ENCODE measurements at places on chromosomes 12 and 14.

DNA sequence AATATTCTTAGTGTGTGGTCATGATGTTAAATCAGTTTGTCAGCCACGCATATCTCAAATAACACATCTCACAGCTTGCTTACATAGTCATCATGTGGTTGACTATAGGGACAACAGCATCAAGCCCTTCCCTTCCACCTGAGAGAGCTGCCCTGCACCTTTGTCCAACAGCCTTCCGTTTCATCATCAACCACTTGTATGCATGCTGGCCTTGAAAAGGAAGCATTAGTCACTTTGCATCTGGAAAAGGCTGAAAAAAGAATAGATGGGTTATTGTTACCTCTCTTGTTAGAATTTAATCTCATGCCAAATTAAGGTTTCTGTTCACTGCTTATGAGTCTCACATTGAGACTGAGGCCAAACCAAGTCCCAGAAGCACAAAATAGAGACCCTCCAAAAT lies 1586.5 kb upstream of the SEL1L start:
- DNase-seq, result no peak

DNA sequence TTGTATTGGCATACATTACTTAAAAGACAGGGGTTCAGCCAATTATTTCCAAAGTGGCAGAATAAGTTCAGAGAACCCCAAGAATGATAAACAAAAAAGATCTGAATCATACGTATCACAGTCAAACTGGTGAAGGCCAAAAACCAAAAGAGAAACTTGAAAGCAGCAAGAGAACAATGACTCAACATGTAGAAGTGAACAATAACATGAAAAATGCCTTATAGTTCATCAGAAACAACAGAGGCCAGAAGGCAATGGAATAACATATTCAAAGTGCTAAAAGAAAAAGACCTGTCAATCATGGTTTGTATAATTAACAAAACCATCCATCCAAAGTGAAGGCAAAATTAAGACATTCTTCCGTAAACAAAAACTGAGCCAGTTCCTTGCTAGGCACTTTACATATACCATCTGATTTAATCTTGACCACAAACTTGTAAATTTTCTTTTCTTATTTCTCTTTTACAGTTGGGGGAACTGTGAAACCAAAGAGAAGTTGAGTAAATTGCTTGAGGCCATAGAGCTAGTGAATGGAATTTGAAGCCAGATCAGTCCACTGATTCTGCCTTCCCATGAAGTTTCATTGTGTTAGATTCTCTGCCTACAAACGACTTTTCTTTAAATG lies 232.1 kb upstream of the SEL1L start:
- DNase-seq, result no peak

DNA sequence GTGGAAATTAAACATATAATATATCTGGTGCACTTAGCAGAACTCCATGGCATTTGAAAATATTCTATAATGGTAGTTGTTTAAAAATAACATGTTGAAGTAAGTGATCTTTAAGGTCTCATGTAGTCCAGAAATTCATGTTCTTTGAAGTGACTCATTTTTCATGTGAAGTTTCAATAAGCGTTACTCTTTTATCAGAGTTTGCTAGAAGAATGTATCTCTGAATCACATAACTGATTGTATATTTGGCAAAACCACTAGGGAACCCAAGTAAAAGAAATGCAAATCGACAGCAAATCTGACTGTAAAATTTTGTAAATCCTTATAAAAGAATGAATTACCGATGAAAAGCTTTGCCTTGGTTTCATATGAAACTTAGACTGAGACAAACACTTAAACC lies 463.3 kb downstream of the TMTC2 start:
- DNase-seq, result no peak

DNA sequence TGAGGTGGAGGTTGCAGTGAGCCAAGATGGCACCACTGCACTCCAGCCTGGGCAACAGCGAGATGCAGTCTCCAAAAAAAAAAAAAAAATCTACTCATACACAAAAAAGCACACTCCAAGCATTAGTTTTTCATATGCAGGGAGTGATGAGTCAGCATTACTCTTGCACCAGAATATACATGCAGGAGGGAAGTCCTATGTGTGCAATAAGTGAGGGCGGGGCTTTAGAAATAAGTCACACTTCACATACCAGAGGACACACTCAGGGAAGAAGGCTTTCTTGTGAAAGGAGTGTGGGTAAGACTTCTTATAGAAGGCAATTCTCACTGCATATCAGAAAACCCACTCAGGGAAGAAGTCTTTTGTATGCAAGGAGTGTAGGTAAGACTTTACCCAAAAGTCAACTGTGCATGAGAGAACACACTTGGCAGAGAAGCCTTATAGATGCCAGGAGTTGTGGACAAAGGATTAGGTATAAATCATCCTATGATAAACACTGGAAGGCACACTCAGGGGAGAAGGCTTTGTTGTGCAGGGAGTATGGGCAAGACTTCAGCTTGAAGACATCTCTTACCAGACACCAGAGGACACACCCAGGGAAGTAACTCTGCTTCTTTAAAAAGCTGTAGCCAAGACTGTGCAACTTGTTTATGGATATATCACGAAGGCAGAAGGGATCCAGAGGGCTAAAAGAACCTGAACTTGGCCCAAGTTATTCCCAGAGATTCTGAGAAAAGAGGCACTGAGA lies 50.5 kb downstream of the ATF7 start:
- DNase-seq, result no peak

DNA sequence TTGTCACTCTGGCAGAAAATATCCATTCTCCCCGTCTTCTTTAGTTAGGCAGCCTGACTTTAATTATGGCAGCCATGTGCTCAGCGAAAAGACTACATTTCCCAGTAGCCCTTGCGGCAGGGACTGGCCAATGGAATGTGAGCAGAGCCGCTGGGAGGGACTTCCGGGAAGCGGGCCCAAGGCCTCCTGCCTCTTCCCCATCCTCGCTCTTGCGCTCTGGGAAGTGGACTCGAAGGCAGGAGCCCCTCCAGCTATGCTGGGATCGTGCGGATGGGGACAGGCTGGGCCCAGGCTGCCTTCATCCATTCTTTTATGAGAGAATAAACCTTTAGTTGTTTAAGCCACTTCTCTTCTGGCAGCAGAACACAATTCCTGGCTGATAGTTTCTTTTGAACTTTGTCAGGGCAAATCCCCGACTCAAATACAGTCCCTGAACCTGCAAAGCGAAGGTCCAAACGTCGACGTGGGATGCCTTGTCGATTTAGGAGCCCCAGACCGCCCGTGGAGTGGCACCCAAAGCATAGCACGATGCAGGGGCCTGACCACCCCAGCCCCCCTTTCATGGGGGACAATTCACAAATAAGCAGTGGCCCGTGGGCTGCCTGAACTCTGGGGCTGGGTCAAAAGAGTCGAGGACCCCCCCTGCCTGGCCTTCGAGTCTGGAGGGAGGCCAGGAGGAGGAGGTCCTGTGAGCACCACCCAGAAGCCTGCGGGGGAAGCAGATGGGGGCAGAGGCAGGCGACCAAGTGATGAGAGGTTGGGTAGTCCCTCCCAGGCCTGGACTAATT lies 15.6 kb upstream of the LRTM2 start:
- DNase-seq, result peak; percentile 93

- DNase-seq, result no peak
These were observed 54.1 kb downstream of the MAP1LC3B2 start for GRCh38 chr12:116613256-116613655.

- DNase-seq, result no peak
These were observed 57.2 kb upstream of the ATP2A2 start for GRCh38 chr12:110223777-110224378.

DNA sequence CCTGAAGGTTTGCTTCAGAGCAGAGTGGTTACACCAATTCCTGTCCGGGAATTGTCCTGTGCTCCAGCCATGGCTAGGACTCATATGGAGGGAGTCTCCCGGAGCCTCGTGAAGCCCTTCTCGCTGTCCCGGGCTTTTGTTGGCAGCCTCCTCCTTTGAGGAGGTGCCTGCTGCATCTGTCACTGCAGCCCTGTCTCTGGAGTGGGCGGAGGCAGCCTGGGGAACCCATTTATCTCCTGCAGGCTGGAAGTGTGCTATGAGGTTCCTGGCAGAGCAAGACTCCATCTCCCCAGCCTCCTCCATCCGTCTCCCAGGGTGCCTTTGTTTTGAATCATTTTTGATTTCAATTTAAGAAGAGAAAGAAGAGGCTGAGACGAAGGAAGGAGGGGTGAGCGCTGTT lies 355.3 kb downstream of the GLT1D1 start:
- DNase-seq, result no peak

- DNase-seq, result no peak
These were observed 50.6 kb downstream of the SCAF11 start for GRCh38 chr12:45939759-45940158.

GRCh38 chr14:92387578-92387977 lies 64.6 kb downstream of the SLC24A4 start:
- no peak for DNase-seq

GRCh38 chr14:34426313-34427295 lies 35.4 kb downstream of the SPTSSA start:
- no peak for DNase-seq

- DNase-seq, result no peak
These were observed 325.2 kb upstream of the DIO2 start for GRCh38 chr14:80536456-80536855.

DNA sequence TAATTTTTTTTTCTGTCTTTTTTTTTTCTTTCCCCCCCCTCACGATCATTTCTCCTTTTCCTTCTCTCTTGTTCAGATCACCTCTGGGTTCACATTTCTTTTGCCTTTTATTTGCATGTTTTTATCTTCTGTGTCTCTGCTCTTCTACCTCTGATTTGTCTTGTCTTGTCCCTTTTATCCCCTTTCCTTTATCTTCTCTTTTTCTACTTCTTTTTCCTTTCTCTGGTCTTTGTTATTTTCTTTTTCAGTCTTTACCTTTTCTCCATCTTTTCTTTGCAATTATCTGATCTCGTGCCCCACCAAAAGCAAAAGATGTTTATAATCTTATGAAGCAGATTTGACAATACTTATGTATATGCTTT lies 77.8 kb upstream of the RAP1B start:
- no peak for DNase-seq

DNA sequence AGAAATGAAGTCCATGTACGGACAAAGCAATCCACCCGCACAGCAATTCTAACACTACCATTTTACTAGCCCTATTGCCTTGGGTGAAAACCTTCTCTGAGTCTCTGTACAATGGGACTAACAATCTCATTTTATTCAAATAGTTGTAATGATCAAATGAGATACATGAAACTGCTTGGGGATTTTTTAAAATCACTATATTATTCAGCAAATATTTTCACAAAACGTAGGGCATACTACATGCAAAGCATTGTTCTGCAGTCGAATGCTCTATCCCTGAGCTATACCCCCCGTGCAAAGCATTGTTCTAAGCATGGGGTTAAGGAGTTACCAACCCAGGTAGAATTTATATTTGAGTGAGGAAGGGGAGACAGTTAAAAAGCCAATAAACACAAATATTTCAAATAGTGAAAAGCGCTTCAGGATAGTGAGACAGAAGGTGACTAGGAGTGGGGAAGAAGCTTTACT lies 554 bp upstream of the ATF7 start:
- no peak for DNase-seq

- DNase-seq, result peak; percentile 80
These were observed 25.4 kb upstream of the EIF4B start for GRCh38 chr12:52980650-52981423.

GRCh38 chr14:30580616-30581282 lies 21.8 kb downstream of the G2E3 start:
- DNase-seq, result no peak

GRCh38 chr14:102966681-102967505 lies 44.4 kb downstream of the AMN start:
- DNase-seq, result no peak

DNA sequence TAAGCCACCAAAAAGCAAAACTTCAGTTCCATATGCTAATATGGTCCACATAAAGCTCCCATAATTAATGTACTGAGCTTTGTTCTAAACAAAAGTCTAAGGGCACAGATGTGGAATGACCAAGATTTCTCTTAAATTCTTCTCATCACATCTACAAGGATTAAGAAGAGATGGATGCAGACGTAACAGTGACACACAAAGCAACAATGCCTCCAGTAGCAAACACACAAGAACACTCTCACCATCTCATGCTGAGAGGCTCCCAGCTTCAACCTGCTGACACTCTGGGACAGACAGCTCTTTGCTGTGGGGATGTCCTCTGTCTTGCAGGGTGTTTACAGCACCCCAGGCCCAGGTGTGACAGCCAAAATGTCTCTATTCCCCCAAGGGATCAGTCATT lies 48.2 kb downstream of the SETD3 start:
- no peak for DNase-seq

DNA sequence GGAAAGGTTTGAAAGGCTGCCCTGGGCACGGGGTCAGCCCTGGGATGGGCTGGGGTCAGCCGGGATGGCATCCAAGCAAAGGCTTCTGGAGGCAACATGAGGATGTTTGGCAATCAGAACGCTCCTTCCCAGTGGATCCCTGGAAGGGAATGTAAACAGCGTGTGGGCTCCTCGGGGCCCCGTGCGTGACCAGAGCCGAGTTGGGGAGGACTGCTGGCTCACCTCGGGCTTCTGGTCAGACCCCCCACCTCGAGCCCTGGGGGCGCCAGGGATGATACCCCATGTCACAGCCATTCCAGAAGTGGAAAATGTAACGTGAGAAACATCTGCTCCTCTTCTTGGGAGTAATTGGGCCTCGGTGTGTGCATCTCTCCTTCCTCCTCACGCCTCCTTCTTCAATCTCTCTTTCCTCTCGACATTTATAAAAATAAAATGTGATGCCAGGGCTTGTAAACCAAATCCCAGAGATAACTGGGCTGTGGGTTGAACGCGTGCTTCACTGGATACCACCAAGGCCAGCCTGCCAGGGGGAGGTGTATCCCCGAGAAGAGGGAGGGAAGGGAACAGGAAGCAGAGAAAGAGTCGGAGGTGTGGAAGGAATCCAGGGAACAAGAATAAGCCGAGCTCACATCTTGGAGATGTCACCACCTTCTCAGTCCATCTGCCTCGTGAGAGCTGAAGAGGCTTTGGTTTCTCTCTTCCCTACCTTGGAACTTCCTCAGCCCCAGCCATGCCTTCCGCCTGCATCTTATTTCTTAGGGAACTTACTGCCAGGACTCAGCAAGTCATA lies 144.8 kb downstream of the NUAK1 start:
- no peak for DNase-seq

DNA sequence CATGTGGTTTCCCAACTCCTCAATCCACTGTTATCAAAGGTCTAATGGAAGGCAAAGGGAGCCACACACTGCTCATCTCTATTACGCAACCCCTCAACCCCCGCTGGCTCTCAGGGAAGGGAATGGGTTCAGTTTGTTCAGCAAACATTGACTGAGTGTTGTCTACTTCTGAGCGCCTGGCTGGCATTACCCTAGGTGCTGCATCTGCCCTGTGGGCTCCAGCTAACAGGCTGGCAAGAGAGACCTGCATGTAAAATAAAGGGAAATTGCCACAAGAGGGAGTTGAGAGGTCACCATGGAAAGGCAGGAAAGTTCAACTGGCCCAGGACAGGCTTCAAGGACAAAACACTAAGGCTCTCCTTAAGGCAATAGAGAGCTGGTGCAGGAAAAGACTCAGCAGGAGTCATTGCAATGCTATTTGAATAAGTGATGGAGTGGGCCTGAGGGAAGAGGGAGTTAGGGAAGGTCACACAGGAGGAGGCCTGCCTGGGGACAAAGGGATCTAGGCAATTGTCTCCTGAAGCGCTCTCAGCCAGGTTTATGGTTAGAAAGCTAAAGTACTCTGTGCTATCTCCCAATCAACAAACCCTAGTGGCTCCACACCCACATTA lies 5.5 kb upstream of the ZNF740 start:
- no peak for DNase-seq

GRCh38 chr14:30243207-30243606 lies 315.6 kb upstream of the PRKD1 start:
- no peak for DNase-seq

Measured in naive thymus-derived CD8-positive, alpha-beta T cell (primary cell).